Right cardiac atrium (tissue), 5 donors: ENCODE measurements at places on chromosomes 6 and 20. TPM values are rescaled to one million over a fixed set of nuclear protein-coding genes. Genes with fewer than 3 reads are reported as not detected.

DEFB128 gene
- total RNA-seq, result not detected

JPH2 gene
- total RNA-seq, result 106 TPM

CALHM5 gene
- 2.4 TPM for total RNA-seq

MEI4 gene
- total RNA-seq, result 2.8 TPM

MEP1A gene
- not detected for total RNA-seq

CST2 gene
- total RNA-seq, result not detected

DNA sequence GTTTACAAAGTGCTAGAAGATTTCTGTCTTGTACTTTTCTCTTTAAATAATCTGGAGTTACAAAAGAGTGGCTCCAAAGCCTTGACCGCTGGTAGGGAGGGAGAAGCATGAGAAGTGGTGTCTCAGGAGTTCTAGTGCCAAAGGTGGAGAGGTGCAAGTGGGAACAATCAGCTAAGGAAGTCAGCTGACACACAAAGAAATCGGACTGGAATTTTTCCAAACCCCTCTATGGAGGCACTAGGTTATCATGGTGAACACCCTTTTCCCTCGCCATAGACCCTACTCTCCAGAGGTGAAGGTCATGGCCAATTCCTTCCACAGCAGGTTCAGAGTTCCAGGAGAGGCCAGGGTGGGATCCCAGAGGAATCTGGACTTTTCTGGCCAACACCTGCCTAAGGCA lies 14.8 kb downstream of the PLAGL2 start:
- DNase-seq, result no peak

- DNase-seq, result no peak
Measured at GRCh38 chr6:26198722-26199056, 111.5 kb downstream of the HFE start.

DNA sequence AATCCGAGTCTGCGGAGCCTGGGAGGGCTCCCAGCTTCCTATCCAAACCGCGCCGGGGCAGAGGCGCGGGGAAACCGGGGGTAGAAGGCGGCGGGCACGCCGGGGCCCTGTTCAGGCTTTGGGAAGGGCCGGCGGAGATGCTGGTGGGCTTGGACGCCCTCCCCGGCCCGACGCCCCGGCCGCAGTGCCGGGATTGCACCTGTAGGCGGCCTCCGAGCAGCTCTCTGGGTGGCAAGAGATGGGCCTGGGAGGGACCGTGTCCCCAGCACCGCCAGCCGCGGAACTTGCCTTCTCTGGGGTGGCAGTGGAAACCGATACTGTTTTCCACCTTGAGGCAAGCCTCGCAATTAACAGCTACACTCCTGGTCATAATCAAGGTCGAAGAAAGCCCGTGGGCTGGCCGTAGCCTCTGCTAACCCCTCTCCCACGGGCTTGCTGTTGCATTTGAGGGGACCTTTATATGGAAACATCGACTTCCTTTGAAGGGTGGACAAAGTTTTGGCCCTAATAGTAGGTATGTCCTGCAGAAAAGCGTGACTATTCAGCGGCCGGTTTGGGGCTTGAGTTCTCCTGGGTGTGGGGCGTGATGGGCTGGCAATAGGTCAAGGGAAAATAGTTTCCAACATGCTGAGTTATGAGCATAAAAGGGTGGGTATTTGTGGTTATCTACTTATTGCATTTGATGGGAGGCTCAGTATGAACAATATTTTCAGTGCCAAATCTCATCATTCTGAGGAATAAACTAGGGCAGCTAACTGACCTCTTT lies 1.1 kb upstream of the JAG1 start:
- peak; percentile 93 for DNase-seq

GRCh38 chr6:45450132-45450531 lies 72.4 kb upstream of the SUPT3H start:
- no peak for DNase-seq

DNA sequence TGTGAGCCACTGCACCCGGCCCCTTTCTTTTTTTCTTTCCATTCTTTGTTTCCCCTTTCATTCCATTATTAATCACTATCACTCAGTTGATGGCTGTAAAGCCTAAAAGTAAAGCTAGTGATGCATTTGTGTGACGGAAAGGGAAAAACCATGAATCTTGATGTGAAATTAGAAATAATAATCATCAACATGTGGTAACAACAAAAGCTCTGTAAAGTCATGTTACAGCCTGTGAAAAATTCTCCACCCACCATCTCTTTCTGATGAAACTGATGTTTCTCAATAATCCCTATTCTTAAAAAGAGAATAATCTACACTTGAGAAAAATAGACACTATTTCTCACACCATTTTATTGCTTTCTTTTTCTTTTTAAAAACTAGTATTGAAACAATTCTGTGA lies 80.0 kb downstream of the CRYBG1 start:
- no peak for DNase-seq

DNA sequence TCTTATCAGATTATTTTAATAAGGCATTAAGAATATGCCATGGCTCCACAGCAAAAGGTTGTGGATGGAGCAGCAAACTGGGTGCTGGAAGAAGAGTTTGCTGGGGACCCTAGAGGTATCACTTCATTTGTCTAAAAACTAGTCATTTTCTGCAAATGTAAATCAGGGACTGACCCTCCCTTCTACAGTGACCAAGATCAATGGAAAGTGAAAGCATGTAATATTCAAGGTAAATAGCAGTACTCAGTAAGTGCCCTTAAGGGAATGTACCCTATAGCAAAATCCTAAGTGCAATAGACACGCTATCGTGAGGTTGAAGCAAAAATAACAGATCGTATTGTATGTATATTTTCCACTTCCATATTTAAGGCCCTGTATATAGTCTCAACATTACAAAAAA lies 38.7 kb downstream of the TRDN start:
- no peak for DNase-seq

GRCh38 chr20:24617080-24617432 lies 147.6 kb downstream of the SYNDIG1 start:
- no peak for DNase-seq

DNA sequence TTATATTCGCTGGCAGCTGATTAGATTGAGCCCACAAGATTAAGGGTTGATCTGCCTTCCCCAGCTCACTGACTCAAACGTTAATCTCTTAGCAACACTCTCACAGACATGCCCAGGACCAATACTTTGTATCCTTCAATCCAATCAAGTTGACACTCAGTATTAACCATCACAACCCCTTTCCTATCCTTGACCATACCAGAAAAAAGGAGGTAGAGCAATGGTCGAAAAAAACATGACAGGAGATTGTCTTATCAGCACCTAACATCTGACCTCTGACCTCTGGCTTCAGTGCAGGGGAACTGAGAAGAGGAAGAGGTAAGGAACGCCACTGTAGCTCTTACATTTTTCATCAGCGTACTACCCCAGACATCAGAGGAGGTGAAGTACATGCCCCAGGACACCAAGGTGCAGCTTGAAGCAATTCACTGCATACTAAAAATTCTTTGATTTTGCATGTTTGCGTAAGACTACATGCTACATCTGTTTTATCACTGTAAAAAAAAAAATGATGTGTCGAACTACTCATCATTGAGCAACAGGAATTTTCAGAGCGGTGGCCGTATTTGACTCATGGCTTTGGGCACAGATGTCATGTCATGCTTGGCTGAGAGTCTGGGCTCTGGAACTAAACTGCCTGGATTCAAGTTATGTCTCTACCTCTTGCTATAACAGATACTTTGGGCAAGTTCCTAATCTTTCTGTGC lies 188.0 kb upstream of the TAB2 start:
- peak; percentile 33 for DNase-seq
